ENCODE measurements at places on chromosomes 2 and 18. TPM values are rescaled to one million over a fixed set of nuclear protein-coding genes. Genes with fewer than 3 reads are reported as not detected.

GRCh38 chr2:47255794-47256193 lies 100.7 kb upstream of the STPG4 start:
- no peaks in the 10 kb centered on the region for H3K36me3 ChIP-seq
- H3K27me3 ChIP-seq = no peaks in the 10 kb centered on the region
- H3K27ac ChIP-seq = no peak overlapping the region
- DNase-seq = no peak

Gene SPAG16
- 18.3 TPM for total RNA-seq

Gene SPP2
- total RNA-seq = not detected

- H3K4me3 ChIP-seq = no peak overlapping the region
- H3K36me3 ChIP-seq = no peaks in the 10 kb centered on the region
- H3K4me1 ChIP-seq = peaks cover 23% of the 10 kb centered on the region
- DNase-seq = no peak
Measured at GRCh38 chr2:25044011-25044410, 2.1 kb downstream of the EFR3B start.

DNA sequence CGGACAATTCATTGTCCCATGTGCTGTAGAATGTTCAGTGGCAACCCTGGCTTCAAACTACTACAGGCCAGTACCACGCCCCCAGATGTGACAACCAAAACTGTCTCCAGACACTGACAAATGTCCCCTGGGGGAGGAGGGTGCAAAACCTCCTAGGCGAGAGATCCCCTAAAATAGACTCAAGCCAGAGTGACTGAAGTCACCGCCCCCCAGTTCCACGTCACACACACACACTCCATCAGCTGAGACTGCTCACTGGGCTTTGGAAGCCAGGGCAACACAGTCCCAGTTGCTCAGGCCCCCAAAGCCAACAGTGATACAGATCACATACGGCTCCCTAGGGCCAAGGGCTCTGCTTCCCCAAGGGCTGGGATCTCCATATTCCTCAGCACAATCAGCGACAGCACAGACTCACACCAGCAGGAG lies 19.1 kb downstream of the HDAC4 start:
- no peak overlapping the region for H3K4me3 ChIP-seq
- H3K27me3 ChIP-seq = no peaks in the 10 kb centered on the region
- peaks cover 16% of the 10 kb centered on the region for H3K4me1 ChIP-seq
- DNase-seq = no peak

GRCh38 chr18:46291149-46291548 lies 187.0 kb downstream of the HAUS1 start:
- DNase-seq = no peak
- no peaks in the 10 kb centered on the region for H3K36me3 ChIP-seq

DNA sequence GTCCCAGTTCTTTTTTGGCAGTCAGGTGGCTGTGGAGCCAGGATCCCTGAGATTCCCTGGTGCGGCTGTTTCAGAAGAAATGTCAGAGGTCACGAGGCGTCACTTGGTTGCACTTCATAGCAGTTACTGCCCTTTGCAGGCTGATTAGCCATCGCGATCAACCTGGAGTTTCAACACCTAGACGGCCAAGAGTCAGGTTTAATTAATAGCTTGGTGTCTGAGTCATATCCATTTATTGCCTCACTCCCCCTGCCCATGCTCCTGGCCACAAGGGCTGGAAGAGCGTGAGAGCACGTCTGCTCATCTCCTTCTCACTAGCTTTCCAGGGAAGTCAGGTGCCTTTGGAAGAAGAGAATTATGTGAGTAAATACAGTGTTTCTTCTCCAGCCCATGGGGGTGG lies 552.3 kb downstream of the TSN start:
- no peak for DNase-seq
- no peaks in the 10 kb centered on the region for H3K36me3 ChIP-seq
- no peak overlapping the region for H3K27ac ChIP-seq
- no peaks in the 10 kb centered on the region for H3K27me3 ChIP-seq
- H3K4me3 ChIP-seq = no peak overlapping the region

GRCh38 chr2:203670939-203671338 lies 35.5 kb upstream of the CD28 start:
- no peak overlapping the region for H3K4me3 ChIP-seq
- H3K27me3 ChIP-seq = no peaks in the 10 kb centered on the region
- no peak overlapping the region for H3K27ac ChIP-seq

DNA sequence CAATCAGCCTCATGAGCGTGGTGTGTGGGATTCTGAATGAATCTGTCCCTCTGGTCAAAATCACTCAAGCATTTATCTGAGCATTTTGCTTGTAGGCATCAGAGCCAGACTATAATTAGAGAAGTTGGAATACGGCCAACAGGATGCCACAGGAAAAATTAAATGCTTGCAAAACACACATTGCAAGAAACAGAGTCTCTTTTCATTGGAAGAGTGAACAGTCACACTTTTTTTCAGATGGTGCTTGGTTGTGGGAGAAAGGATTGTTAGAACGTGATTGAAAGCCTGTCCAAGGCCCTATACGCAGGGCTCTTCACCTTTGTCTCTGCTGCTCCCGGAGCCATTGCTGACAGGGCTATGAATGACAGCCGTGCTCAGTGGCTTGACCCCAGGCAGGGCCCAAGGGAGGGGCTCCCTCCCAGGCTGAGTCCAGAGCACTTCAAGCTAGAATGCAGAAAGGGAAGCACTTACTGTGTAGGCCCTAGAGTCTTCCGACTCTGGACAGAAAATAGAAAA lies 59.8 kb downstream of the SNTG2 start:
- H3K36me3 ChIP-seq = no peaks in the 10 kb centered on the region
- DNase-seq = no peak
- no peaks in the 10 kb centered on the region for H3K27me3 ChIP-seq
- no peak overlapping the region for H3K4me3 ChIP-seq
- H3K27ac ChIP-seq = no peak overlapping the region

DNA sequence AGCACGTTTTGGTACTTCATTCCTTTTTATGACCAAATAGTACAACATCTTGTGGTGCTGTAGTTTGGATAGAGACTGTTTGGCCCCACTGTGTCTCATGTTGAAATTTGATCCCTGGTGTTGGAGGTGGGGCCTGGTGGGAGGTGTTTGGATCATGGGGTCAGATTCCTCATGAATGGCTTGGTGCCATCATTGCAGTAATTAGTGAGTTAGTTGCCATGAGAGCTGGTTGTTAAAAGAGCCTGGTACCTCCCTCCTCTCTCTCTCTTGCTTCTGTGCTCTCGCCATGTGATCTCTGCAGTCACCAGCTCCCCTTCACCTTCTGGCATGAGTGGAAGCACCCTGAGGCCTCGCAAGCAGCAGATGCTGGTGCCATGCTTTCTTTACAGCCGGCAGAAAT lies 50.9 kb downstream of the NCAPH start:
- no peaks in the 10 kb centered on the region for H3K27me3 ChIP-seq
- H3K36me3 ChIP-seq = no peaks in the 10 kb centered on the region
- DNase-seq = no peak

- H3K4me3 ChIP-seq = no peak overlapping the region
- no peak for DNase-seq
- H3K27me3 ChIP-seq = no peaks in the 10 kb centered on the region
- no peaks in the 10 kb centered on the region for H3K36me3 ChIP-seq
- H3K27ac ChIP-seq = no peak overlapping the region
Measured at GRCh38 chr2:117770730-117771129, 43.8 kb upstream of the DDX18 start.

DNA sequence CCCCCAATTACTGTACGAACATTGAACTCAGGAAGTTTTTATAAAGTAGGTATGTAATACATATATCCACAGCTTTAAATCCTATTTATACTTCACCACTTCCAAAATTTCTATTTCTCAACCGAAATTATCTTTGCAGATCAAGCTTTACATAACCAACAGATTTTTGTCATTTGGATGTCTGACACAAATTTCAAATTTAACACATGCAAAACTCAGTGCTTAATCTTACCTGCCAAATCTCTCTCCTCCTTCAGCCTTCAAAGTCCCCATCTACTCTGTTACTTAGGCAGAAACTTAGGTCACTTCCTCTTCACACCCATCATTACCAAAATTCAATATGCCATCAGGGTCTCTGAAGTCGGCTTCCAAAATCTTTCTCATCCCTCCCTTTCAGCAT lies 990.1 kb upstream of the NRXN1 start:
- DNase-seq = no peak
- no peaks in the 10 kb centered on the region for H3K4me1 ChIP-seq
- H3K27me3 ChIP-seq = no peaks in the 10 kb centered on the region
- no peaks in the 10 kb centered on the region for H3K36me3 ChIP-seq
- no peak overlapping the region for H3K27ac ChIP-seq

Gene CCDC138
- 1.5 TPM for total RNA-seq

Gene CHRNA1
- total RNA-seq = not detected

GRCh38 chr18:6553234-6553900 lies 138.7 kb upstream of the L3MBTL4 start:
- H3K4me3 ChIP-seq = no peak overlapping the region
- H3K36me3 ChIP-seq = no peaks in the 10 kb centered on the region
- H3K4me1 ChIP-seq = no peaks in the 10 kb centered on the region
- H3K27ac ChIP-seq = no peak overlapping the region
- no peak for DNase-seq

GRCh38 chr2:187078297-187078696 lies 229.3 kb upstream of the ZSWIM2 start:
- H3K36me3 ChIP-seq = no peaks in the 10 kb centered on the region
- H3K4me3 ChIP-seq = no peak overlapping the region
- no peaks in the 10 kb centered on the region for H3K27me3 ChIP-seq
- DNase-seq = no peak
- no peak overlapping the region for H3K27ac ChIP-seq

DNA sequence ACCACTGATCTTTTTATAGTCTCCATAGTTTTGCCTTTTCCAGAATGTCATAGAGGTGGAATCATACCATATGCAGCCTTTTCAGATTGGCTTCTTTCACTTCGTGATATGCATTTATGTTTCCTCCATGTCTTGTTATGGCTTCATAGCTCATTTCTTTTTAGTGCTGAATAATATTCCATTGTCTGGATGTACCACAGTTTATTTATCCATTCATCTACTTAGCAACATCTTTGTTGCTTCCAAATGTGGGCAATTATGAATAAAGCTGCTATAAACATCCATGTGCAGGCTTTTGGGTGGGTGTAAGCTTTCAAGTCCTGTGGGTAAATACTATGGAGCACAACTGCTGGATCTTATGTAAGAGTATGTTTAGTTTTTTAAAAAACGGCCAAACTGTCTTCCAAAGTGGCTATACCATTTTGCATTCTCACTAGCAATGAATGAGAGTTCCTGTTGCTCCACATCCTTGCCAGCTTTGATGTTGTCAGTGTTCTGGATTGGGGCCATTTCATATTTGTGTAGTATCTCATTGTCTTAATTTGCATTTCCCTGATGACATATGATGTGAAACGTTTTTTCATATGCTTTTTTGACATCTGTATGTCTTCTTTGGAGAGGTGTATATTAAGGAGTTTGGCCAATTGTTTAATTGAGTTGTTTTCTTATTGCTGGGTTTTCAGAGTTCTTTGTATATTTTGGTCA lies 20.6 kb downstream of the STPG4 start:
- no peaks in the 10 kb centered on the region for H3K27me3 ChIP-seq
- H3K4me1 ChIP-seq = no peaks in the 10 kb centered on the region
- H3K4me3 ChIP-seq = no peak overlapping the region
- H3K27ac ChIP-seq = no peak overlapping the region

Gene GNAL
- total RNA-seq = 2.7 TPM

DNA sequence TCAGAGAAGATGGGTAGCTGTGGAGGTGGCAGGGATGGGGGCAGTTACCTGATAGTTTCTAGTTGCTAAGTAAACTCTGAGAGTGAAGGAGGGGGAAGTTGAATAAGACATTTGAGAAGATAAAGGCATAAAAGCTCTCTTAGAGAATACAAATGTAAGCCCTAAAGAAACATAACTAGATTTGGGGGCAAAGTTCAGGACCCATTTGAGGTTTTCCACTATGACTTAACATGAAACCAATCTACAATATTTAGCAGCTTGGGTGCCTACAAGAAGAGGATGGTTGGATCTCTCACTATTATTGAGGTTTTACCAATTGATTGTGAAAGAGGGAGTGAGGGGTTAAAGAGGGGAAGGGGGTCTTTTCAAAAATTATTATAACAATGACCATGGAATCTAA lies 34.4 kb upstream of the LYPD6 start:
- H3K4me3 ChIP-seq = no peak overlapping the region
- no peaks in the 10 kb centered on the region for H3K4me1 ChIP-seq
- H3K36me3 ChIP-seq = no peaks in the 10 kb centered on the region
- no peak for DNase-seq
- H3K27me3 ChIP-seq = no peaks in the 10 kb centered on the region

Gene UGT1A4
- not detected for total RNA-seq

- no peaks in the 10 kb centered on the region for H3K36me3 ChIP-seq
- no peaks in the 10 kb centered on the region for H3K27me3 ChIP-seq
- H3K27ac ChIP-seq = no peak overlapping the region
- no peak for DNase-seq
- no peaks in the 10 kb centered on the region for H3K4me1 ChIP-seq
Measured at GRCh38 chr2:147026664-147027295, 818.0 kb upstream of the ACVR2A start.

- H3K4me3 ChIP-seq = peak overlapping the region; percentile 88
- H3K27ac ChIP-seq = peak overlapping the region; percentile 87
- H3K4me1 ChIP-seq = peaks cover 27% of the 10 kb centered on the region
- no peak for DNase-seq
- H3K36me3 ChIP-seq = no peaks in the 10 kb centered on the region
Measured at GRCh38 chr18:32469190-32469651, 1.5 kb downstream of the GAREM1 start.

GRCh38 chr2:137775529-137775928 lies 188.7 kb upstream of the HNMT start:
- H3K4me1 ChIP-seq = no peaks in the 10 kb centered on the region
- no peaks in the 10 kb centered on the region for H3K27me3 ChIP-seq
- no peak for DNase-seq
- no peak overlapping the region for H3K27ac ChIP-seq

Gene GRHL1
- total RNA-seq = 3.2 TPM

Gene OTOS
- not detected for total RNA-seq

Gene GPBAR1
- 10.7 TPM for total RNA-seq

DNA sequence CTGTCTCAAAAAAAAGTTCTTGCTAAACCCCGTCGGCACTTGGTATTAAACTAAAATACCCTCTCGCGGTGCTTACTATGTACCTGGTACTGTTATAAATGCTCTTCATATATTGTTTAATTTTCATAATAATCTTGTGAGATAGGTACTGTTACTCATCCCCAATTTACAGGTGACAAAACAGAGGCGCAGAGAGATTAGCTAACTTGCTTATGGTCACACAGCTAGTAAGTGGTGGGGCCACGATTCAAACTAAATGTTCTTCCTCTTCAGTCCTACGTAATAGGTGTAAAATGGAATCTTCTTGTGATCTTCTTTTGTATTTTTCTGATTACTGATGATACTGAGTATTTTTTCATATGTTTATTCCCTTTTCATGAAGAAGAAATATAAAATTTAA lies 51.3 kb downstream of the TET3 start:
- no peaks in the 10 kb centered on the region for H3K36me3 ChIP-seq
- H3K4me1 ChIP-seq = no peaks in the 10 kb centered on the region
- H3K27me3 ChIP-seq = no peaks in the 10 kb centered on the region
- no peak overlapping the region for H3K4me3 ChIP-seq

GRCh38 chr2:65395621-65396347 lies 36.6 kb downstream of the SPRED2 start:
- no peak overlapping the region for H3K4me3 ChIP-seq
- no peak overlapping the region for H3K27ac ChIP-seq
- H3K36me3 ChIP-seq = no peaks in the 10 kb centered on the region

GRCh38 chr2:211328126-211328525 lies 771.7 kb downstream of the CPS1 start:
- no peaks in the 10 kb centered on the region for H3K27me3 ChIP-seq
- H3K4me3 ChIP-seq = no peak overlapping the region
- H3K4me1 ChIP-seq = no peaks in the 10 kb centered on the region

GRCh38 chr18:25005541-25006403 lies 346.2 kb downstream of the ZNF521 start:
- H3K4me3 ChIP-seq = no peak overlapping the region
- H3K27ac ChIP-seq = peak overlapping the region; percentile 32
- no peaks in the 10 kb centered on the region for H3K27me3 ChIP-seq
- no peaks in the 10 kb centered on the region for H3K36me3 ChIP-seq
- H3K4me1 ChIP-seq = peaks cover 15% of the 10 kb centered on the region

Gene GMPPA
- total RNA-seq = 21.6 TPM
